ENCODE measurements at places on chromosomes 2 and 18. TPM values are rescaled to one million over a fixed set of nuclear protein-coding genes. Genes with fewer than 3 reads are reported as not detected.

PDCL3 gene
- 12.1 TPM for total RNA-seq

ALPP gene
- not detected for total RNA-seq

- H3K4me3 ChIP-seq, result no peak overlapping the region
- no peaks in the 10 kb centered on the region for H3K27me3 ChIP-seq
- H3K4me1 ChIP-seq, result no peaks in the 10 kb centered on the region
- no peak for DNase-seq
- no peaks in the 10 kb centered on the region for H3K36me3 ChIP-seq
- H3K27ac ChIP-seq, result no peak overlapping the region
Observed at GRCh38 chr18:74775239-74775638, 177.6 kb downstream of the ZNF407 start.

DNA sequence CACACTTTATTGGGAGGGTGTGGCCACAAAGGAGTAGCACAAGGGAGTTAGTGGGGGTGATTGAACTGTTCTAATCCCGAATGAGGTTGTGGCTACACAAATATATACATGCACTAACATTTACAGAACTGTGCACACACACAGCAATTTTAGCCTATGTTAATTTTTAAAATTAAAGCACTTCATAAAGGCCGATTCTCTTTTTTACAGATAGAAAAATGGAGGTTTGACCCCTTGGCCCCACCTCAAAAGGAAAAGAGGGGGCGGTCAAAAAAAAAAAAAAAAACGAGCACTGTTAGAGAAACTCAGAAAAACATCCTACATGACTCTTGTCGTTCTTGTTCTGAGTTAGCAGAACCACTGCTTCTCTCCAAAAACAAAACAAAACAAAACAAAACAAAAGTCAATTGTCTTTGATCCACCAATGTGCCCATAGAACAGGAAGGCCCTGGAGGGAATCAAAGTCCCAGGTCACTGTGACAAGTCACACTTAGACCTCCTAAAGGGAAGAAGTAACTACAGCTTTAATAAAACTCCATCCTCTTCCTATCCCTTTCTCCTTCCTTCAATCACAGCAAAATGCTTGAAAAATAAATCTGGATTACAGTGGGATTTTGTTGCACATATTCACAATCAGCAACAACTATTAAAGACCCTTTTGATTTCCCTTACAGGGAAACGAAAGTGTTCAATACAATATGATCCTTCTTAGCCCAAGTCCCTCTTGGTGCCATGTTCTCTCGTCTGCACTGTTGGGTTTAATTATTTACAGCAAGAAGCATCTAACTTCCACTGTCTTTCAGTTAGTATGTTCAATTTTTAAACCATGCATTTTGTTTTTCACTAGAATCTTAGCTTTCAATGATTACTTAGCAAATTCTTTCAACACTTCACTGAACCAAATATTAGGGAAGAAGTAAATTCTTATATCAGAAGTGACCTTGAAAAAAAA, 16.6 kb downstream of the LRP2 start:
- no peaks in the 10 kb centered on the region for H3K27me3 ChIP-seq
- DNase-seq, result no peak

DNA sequence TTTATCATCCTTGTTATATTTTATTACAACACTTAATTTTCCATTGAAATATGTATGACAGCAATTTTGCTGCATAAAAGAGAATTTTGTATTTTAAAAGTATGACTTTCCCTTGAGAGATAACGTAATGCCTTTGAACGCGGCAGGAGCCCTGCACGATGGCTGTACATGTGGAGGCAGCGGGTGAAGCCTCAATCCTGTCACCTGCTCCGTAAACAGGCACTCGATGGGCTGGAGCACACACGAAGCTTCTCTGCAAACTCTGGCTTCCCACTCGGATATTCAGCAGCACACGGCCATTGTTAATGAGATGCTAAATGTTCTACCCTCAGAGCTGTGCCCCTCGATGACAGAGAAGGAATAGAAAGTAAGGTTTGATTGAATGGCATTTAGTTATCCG, 184.4 kb downstream of the RTP5 start:
- H3K4me1 ChIP-seq, result no peaks in the 10 kb centered on the region
- no peak for DNase-seq
- no peak overlapping the region for H3K27ac ChIP-seq
- no peak overlapping the region for H3K4me3 ChIP-seq
- no peaks in the 10 kb centered on the region for H3K36me3 ChIP-seq

DNA sequence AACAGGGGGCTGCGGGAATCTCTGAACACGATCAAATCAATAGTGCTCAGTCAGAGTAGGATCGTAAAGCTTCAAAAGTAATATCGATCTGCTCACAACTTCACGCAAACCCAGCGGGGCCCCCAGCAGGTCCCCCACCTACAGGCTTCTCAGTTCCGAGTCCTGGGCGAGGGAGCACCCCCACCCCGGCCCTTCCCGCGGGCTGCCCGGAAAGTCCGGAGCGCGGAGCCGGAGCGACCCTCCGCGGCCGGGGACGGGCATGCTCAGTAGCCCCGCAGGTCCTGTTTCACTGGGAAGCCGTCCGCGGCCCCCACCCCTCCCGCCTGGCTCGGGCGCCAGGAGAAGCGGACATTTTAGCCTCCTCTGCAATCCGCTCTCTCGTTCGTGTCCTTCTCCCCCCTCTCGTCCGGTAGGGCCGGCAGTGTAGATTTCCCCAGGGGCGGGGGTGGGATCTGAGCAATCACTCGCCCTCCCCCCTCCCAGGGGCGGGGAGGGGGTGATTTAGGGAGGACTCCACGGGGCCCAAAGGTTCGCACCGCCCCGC, 3.3 kb upstream of the SPRED2 start:
- no peaks in the 10 kb centered on the region for H3K27me3 ChIP-seq
- no peaks in the 10 kb centered on the region for H3K36me3 ChIP-seq
- peak; percentile 73 for DNase-seq
- peaks cover 24% of the 10 kb centered on the region for H3K4me1 ChIP-seq
- peak overlapping the region; percentile 52 for H3K4me3 ChIP-seq

- no peaks in the 10 kb centered on the region for H3K27me3 ChIP-seq
- no peaks in the 10 kb centered on the region for H3K4me1 ChIP-seq
- no peak overlapping the region for H3K27ac ChIP-seq
- DNase-seq, result no peak
- no peaks in the 10 kb centered on the region for H3K36me3 ChIP-seq
- no peak overlapping the region for H3K4me3 ChIP-seq
Observed at GRCh38 chr2:172021955-172022354, 22.2 kb downstream of the METAP1D start.

DNA sequence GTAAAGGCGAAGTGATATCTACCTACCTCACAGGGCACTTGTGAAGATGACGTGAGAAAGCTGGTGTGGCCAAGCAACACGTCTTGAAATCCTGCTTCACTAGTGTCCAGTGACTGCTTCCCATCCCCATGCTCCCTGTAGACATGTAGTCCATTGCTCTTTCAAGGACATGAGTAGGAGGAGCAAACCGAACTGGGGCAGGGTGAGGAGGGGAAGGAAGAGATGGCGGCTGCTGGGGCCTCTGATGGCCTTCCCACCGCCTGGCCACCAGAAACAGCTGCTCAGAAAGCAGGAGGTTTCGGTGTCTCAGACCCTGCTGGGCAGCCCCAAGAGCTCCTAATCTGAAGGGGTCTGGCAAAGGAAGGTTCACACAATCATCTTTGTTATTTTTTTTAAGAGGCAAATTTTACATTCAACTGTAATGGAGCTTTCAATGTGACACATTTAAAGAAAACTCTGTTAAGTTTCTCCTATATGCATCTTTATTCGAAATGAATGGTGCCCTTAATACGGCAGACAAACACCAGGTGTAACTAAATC, 14.7 kb downstream of the CPLX4 start:
- no peak for DNase-seq
- H3K27me3 ChIP-seq, result peaks cover 15% of the 10 kb centered on the region
- no peak overlapping the region for H3K4me3 ChIP-seq
- H3K36me3 ChIP-seq, result no peaks in the 10 kb centered on the region
- no peak overlapping the region for H3K27ac ChIP-seq

SCN3A gene
- 3.1 TPM for total RNA-seq

DNA sequence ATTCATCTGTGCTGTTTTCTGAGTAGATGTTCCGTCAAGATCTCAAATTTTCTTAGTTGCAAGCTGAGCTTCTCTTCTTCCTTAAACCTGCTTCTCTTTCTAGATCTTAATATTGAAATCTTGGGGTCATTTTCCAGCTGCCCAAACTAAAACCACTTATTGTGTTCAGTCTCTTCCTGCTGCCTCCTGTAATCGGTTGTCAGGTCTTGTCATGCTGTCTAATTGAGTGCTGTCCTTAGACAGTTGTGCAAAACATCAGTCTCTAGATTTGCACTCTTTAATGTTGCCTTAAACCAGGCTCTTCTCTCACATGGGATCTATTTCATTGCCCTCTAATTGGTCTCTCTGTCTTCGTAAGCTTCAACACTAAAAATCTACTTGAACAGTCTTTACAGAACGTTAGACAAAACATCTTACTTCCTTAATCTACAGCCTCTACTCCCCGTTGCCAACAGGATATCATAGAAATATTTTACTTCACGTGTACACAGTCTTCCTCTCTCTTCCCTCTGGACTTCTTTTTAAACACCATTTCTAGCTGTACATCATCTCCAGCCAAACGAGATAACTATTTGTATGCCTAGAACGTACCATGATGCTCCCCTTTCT, 34.9 kb downstream of the GPD2 start:
- no peaks in the 10 kb centered on the region for H3K36me3 ChIP-seq
- H3K4me1 ChIP-seq, result no peaks in the 10 kb centered on the region
- H3K27me3 ChIP-seq, result no peaks in the 10 kb centered on the region
- DNase-seq, result no peak

DNA sequence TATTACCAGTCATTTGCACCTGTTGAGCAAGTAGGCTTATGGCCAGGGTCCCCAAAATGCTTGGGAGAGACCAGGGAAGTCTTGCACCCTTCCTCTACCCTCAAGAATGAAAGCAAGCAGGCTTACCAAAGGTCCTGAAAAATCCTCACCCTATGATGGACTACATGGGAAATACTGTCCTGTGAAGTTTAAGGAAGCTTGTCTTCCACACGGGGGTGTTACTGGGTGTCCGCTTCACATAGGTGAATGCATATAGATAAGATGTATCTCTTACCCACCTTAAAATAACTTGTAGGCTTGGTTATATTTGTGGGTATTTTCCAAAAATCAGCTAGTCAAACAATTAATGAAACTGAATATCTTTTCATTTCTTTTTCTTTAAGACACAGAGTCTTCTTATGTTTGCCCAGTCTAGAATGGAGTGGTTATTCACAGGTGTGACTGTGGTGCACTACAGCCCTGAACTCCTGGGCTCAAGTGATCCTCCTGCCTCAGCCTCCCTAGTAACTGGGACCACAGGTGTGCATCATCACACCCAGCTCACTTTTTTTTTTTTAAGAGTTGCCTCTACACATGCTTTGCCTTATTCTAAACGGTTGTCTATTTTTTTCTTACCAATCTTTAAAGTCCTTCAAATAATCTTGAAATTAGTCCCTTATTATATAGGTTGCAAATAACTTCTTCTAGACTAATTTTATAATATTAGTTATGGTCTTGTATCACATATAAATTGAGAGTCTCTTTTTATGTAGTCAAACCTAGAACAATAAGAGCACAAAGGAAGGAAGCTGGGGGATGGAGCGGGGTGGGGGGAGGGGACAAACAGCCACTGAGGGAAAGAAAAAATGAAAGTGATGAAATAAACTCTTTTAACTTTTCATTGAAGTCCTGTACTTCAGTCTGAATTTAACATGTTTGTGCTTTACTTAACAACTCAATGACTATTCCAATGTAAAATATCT, 49.0 kb downstream of the CERKL start:
- H3K27me3 ChIP-seq, result no peaks in the 10 kb centered on the region
- no peak overlapping the region for H3K27ac ChIP-seq
- no peak for DNase-seq
- H3K4me3 ChIP-seq, result no peak overlapping the region
- H3K36me3 ChIP-seq, result no peaks in the 10 kb centered on the region

- no peak overlapping the region for H3K27ac ChIP-seq
- no peak overlapping the region for H3K4me3 ChIP-seq
- peaks cover 66% of the 10 kb centered on the region for H3K36me3 ChIP-seq
- no peak for DNase-seq
- no peaks in the 10 kb centered on the region for H3K27me3 ChIP-seq
Observed at GRCh38 chr2:101860782-101861181, 131.0 kb upstream of the IL1R2 start.

- H3K4me3 ChIP-seq, result no peak within 1 kb of the TSS
- DNase-seq, result peak; percentile 51
- H3K27me3 ChIP-seq, result no peaks in the 10 kb centered on the region
- no peaks in the 10 kb centered on the region for H3K4me1 ChIP-seq
- no peaks in the 10 kb centered on the region for H3K36me3 ChIP-seq
Observed at GRCh38 chr2:223601932-223602666, at the start of gene SCG2. SCG2 (minus strand) TSS chr2:223602361; CDS start chr2:223599282, 3,079 bp downstream.

VWA3B gene
- total RNA-seq, result 2.5 TPM

VWC2L gene
- not detected for total RNA-seq

ASB18 gene
- not detected for total RNA-seq

DNA sequence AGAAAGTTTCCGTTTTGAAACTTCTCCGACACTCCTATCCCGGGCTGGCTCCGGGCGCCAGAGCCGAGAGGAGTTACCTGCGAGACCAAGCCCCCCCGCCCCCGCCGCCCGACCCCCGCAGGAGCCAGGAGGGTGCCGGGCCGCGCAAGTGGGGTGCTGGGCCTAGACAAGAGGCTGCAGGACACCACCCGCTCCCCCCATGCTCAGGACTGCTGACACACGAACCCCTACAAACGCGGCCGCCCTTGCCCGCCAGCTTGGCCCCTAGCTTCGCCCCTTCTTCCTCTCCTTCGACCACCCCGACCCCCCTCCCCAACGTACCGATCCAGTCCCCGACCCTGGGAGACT, 497 bp downstream of the PLA2R1 start:
- no peak for DNase-seq
- H3K4me1 ChIP-seq, result no peaks in the 10 kb centered on the region
- peak overlapping the region; percentile 81 for H3K27ac ChIP-seq

MTCL1 gene
- 4.6 TPM for total RNA-seq

DNA sequence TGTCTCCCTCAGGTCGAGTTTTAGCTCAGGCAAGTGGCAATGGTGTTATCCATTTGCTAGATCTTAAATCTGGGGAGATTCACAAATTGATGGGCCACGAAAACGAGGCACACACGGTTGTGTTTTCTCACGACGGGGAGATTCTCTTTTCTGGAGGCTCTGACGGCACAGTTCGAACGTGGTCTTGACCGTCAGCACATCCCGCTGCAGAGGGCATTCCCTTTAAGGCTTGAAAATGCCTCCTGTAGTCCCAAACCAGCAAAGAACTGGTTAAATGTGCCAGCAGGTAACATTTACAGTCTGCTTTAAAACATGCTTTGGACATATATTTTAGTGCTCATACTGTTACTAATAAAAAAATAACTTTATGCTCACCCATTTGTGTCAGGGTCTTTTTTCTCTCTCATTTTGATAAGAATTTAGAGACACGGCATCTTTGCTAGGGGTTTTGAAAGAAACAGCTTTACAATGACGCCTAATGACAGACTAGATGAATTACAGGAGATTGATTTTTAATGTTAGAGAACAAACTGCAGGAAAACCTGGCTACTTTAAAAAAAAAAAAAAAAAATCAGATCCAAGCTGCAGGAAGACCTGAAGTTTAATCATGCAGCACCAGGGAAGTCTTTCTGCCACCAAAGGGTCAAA, 602 bp upstream of the VWC2L start:
- H3K27ac ChIP-seq, result no peak overlapping the region
- H3K4me3 ChIP-seq, result no peak overlapping the region
- H3K4me1 ChIP-seq, result no peaks in the 10 kb centered on the region
- H3K36me3 ChIP-seq, result no peaks in the 10 kb centered on the region
- no peaks in the 10 kb centered on the region for H3K27me3 ChIP-seq

TCF23 gene
- not detected for total RNA-seq

CNTNAP5 gene
- not detected for total RNA-seq

Data from tibial nerve (tissue), 4 donors.